ENCODE measurements at places on chromosomes 3 and 15.

GRCh38 chr3:16899919-16900318 is 15.2 kb downstream of the PLCL2 start:
- DNase-seq = no peak

DNA sequence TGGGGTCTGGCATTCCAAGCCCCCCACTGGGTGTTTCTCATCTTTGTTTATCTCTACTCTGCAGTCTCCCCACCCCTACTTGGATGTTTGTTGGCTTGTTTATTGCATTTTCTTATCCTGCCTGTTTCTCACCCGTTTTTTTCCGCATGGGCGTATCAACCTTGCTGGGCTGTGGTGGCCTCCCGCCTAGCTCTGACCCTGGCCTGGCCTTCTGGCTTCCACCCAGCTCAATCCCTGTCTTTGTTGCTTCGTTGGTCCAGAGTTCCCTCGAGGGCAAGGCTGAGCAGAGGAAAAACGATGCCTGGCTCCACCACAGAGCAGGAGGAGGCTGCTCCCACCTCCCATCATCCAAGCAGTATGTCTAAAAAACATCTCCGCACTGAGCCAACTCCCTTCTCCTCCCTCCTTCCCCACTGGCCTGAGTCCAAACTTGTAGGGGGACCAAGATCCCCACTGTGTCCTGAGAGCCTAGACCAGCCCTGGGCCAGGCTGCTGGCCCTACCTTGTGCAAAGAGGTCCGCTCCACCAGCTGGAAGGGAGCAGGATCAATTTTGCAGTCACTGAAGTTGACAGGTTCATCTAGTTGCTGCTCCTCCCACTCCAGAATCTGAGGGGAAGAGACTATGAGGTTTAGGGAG is 9.8 kb downstream of the CLCN2 start:
- DNase-seq = no peak

DNA sequence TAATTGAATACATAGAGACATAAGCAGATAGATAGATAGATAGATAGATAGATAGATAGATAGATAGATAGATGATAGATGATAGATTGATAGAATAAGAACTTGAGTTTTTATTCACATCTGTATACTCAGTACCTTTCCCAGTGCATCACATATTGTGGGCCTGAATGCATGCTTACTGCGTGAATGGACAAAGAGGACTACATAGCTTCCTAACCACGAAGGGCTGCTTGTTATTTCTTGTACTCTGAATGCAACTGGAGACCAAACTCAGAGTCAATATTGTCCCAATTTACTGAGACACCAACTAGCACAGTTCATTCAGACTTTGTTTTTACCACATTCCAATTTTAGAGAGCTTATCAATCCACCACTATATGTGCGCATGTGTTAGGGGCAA is 422.9 kb upstream of the GRM7 start:
- no peak for DNase-seq

DNA sequence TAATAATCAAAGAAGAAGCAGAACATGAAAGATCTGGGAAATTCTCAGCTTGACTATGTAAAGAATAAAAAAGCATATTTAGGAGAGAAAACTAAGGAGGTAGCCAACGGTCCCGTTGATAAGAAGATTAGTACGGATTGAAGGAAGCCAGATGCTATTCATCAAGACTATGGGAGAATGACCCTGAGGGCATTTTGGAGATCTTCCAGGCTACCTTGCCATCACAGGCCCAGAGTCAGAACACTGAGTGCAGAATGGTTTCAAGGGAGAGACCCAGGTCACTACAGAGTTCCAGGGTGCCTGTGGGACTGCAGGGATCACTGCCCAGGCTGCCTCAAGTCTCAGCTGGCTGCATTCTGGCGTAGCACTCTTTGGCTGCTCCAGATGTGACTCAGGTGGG is 752.9 kb upstream of the ARPP21 start:
- no peak for DNase-seq

GRCh38 chr3:194125442-194125841 is 10.5 kb upstream of the HES1 start:
- DNase-seq = no peak

DNA sequence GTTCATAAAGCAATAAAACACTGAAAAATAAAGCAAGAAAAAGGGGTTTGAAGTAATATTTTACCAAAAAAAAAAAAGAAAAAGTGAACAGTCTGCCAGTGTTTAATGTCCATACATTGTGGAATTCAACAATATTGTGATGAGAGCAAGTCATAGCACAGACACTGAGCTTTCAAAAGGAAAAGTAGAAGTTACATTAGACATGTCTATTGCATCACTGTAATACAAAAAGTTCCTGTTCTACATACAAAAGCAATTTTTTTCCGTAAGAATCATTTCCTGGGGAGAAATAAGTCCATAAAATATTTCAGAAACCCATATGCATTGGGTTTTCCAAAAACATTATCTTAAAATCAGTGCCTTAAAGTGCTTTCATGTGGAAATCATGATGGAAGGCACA is 11.8 kb upstream of the HDC start:
- no peak for DNase-seq

- no peak for DNase-seq
Observed at GRCh38 chr3:52062505-52062904, 6.1 kb upstream of the DUSP7 start.

GRCh38 chr15:25176991-25177954 is 222.5 kb downstream of the SNRPN start:
- no peak for DNase-seq

- DNase-seq = no peak
Observed at GRCh38 chr15:72128359-72128758, 10.2 kb downstream of the SENP8 start.

GRCh38 chr3:166785876-166786275 is 594.2 kb downstream of the ZBBX start:
- DNase-seq = no peak
